CD4-positive, CD25-positive, alpha-beta regulatory T cell (primary cell): ENCODE measurements at places on chromosomes 4 and X. TPM values are rescaled to one million over a fixed set of nuclear protein-coding genes. Genes with fewer than 3 reads are reported as not detected.

The CACNA1F gene
- 0.69 TPM for total RNA-seq

The NFKB1 gene
- total RNA-seq, result 152 TPM

The NDST3 gene
- not detected for total RNA-seq

The STX18 gene
- 20.2 TPM for total RNA-seq

The FGB gene
- total RNA-seq, result not detected

The RBM46 gene
- total RNA-seq, result not detected

The AMBN gene
- total RNA-seq, result not detected

The ZFP42 gene
- not detected for total RNA-seq

The ZNF157 gene
- total RNA-seq, result 0.17 TPM

The GPR143 gene
- total RNA-seq, result not detected

The SLC6A14 gene
- not detected for total RNA-seq

The DGAT2L6 gene
- not detected for total RNA-seq

The PRRG3 gene
- not detected for total RNA-seq

The SLC2A9 gene
- 5.7 TPM for total RNA-seq

The TACR3 gene
- not detected for total RNA-seq
